Activated CD4-positive, CD25-positive, alpha-beta regulatory T cell (primary cell): ENCODE measurements at places on chromosomes 6 and 20.

GRCh38 chr20:37566590-37567330 lies 39.1 kb upstream of the BLCAP start:
- no peak for DNase-seq

DNA sequence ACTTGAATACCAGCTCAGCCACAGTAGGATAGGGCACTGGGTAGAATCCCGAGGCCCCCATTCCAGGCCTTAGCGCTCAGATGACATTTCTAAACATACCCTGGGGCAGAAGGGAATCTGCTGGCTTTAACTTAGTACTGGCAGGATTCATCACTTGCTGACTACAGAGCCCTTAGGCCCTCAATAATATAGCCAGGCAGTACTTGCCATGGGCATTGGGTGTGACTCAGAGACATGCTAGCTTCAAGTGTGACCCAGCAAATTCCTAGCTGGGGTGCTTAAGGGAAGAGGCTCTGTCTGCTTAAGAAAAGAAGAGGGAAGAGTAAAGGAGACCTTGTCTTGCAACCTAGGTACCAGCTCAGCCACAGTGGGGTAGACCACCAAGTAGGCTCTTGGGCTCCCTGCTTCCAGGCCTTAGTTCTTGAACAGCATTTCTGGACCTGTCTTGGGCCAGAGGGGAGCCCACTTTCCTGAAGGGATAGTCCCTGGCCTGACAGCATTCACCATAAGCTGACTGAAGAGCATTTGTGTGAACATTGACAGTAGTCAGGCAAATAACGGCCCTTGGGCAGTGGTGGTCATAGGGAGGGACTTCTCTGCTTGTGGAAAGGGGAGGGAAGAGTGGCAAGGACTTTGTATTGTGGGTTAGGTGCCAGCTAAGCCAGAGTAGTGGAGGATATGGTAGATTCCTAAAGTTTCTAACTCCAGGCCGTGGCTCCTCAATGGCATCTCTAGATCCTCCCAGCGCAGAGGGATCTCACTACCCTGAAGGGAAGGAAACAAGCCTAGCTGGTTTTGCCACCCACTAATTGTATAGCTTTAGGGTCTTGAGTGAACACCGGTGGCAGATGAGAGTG lies 48.5 kb upstream of the HACE1 start:
- DNase-seq, result no peak

- DNase-seq, result no peak
Measured at GRCh38 chr20:57618764-57619050, 1.5 kb downstream of the ZBP1 start.

DNA sequence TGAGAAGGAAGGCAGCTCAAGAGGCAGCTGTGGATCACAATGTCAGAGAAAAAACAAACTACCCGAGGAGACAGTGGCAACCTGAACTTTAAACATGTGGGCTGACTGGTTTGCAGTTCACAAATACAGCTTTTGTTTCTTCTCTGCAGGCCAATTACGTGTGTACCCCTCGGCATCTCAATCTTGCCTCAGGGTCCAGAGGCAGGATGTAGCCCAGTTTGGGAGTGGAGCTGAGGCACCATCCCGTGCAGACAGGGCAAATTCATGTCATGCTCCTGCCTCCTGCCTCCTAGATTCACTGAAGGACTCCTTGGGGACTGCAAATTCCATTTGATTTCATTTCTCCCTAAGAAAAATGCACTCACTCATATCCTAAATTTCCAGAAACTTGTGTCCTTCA lies 94.2 kb upstream of the KCNK16 start:
- DNase-seq, result no peak

DNA sequence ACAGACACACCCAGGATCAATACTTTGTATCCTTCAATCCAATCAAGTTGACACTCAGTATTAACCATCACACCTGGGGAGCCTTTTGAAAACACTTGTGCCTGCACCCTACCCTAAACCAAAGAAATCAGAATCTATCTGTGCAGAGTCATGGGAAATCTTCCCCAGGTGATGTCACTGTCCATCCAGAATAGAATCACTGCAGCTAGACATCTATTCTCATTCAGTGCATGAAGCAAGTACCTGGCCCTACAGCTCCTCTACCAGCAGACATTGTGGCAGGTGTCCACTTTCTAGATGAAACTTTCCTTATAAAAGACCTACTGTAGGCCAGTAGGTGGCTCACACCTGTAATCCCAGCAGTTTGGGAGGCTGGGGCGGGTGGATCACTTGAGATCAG lies 262.4 kb upstream of the MARCKS start:
- no peak for DNase-seq
